ENCODE measurements at places on chromosomes 6 and 20.

DNA sequence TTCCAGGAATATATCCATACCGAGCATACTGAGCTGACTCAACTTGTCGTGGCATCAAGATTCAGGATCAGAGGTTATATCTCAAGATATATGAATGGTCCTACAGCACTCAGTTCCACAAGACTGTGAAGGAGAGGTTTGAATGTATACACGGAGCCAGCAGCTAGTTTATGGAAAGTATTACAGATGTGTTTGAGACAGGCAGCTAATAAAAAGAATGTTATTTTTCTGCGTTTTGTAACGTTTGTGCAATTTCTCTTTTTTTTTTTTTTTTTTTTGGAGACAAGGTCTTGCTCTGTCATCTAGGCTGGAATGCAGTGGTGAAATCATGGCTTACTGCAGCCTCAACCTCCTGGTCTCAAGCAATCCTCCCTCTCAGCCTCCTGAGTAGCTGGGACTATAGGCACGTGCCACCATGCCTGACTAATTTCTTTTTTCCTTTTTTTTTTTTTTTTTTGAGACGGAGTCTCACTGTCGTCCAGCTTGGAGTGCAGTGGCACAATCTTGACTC is 3.4 kb upstream of the FAM110A start:
- DNase-seq, result no peak

- no peak for DNase-seq
Observed at GRCh38 chr6:99485395-99485773, 29.8 kb downstream of the USP45 start.

DNA sequence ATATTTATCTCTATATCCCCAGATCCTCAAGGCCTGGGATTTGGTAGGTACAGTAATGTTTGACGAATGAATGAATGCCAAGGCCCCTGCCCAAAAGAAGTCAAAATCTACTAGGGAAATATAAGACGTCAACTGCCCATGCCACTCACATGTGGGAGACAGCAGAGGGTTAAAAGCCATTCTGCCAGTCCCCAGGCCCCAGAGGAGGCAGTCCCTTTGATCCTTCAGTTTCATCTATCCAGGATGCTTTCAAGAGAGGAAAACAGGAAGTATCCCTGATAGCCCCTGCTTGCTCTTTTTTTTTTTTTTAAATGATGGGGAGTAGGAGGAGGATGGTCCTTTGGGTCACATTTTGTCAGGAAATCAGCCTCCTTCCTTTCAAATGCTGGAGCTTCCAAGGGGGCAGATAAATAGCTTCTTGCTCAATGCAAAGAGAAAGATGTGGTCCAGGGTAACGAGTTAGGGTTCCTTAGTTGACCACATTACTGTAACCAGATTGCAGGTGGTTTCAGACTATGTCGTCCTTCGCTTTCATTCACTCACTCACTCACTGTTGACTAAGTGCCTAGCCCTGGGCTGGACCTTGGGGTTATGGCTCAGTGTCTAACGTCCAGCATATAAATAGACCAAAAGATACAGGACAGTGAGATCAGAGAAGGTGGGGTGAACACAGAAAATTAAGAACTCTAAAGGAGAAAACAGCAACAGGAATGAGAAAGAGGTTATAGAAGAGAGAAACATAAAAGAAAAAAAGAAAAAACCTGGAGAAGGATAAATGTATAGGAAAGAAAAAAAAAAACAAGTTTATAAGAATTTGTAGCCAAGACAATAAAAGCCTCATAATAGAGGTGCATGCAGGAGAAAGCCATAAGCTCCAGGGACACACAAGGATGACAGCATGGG is 64.6 kb upstream of the PIM1 start:
- DNase-seq, result no peak

DNA sequence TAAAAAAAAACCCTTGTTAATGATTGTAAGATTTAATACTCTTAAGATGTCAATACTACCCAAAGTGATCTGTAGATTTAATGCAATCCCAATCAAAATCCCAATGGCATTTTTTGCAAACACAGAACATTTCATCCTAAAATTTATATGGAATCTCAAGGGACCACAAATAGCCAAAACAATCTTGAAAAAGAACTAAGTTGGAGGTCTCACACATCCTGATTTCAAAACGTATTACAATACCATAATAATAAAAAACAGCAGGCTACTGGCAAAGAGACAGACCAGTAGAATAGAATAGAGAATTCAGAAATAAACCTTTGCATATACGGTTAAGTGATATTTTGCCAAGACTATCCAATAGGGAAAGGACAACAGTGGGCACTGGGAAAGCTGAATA is 331.9 kb upstream of the JARID2 start:
- no peak for DNase-seq

GRCh38 chr6:106771822-106772221 is 142.4 kb downstream of the QRSL1 start:
- no peak for DNase-seq

DNA sequence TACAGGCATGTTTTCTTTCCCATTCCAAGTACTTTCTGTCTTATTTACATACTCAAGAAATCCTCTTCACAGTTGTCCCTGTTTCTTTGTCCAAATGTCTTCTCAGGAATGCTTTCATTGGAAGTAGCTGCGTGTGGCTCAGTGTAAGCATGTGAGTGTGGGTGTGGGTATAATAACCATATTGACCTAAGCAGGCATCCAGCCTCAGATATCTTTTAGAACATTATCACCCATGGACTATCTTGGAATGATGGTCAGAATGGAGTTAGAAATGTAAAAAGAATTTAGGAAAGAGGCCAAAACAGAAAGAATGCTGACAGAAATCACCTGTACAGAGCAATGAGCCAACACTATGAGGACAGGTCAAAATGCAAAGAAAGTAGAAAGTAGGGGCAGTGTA is 16.4 kb downstream of the VNN2 start:
- DNase-seq, result no peak

GRCh38 chr6:45933855-45934254 is 81.8 kb downstream of the CLIC5 start:
- no peak for DNase-seq

DNA sequence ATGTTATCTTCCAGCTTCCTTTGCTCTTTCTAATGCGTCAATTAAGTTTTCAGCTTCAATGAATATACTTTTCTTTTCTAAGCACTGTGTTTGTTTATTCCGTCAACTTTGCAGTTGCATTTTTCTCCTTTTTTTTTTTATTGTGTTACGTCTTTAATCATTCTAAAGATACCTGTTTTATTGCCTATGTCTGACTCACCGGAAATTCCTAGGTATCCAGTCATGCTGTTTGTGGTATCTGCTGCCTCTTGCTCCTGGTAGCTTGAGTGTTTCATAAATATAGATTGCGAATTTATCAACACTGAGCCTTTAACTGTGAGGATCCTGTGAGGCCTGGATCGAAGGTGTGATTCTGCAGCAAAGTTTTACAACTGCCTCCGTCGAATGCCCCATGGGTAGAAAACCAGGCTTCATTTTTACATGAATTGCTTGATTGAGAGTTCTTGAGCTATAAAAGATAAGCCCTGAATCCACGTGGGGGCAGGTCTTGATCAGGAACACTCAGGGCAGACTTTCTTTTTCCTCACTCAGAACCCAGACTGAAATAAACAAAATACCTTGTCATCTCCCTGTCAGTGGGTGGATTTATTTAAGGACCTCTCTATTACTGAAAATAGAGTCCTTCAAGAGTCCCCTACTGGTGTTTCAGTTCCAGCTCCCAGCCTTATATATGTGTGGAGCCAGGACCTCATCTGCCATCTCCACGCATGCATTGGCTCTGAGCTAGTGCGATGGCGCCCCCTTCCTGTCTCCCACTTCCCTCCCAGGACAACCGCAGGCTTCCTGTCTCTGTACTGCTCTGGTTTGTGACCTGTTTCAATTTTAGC is 60.1 kb upstream of the LRRC1 start:
- DNase-seq, result no peak

- no peak for DNase-seq
Observed at GRCh38 chr6:163708466-163708865, 293.9 kb downstream of the QKI start.

DNA sequence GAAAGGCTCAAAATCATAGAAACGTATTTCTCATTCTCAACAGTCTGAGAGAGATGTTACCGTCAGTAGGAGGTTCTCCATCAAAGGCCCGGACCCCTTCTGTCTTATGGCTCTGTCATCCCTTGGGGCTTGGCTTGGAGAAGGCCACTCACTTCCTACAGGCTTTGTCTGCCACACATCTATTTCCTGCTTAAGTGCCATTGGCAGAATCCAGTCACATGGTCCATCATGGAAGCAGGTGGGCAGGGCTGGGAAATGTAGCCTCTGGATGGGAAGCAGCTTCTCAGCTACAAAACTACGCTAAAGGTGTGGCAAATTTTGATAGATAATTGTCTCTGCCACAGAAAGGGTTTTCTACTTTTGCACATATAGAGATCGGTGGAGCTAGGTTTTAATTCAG is 12.6 kb upstream of the ZFP64 start:
- DNase-seq, result no peak

DNA sequence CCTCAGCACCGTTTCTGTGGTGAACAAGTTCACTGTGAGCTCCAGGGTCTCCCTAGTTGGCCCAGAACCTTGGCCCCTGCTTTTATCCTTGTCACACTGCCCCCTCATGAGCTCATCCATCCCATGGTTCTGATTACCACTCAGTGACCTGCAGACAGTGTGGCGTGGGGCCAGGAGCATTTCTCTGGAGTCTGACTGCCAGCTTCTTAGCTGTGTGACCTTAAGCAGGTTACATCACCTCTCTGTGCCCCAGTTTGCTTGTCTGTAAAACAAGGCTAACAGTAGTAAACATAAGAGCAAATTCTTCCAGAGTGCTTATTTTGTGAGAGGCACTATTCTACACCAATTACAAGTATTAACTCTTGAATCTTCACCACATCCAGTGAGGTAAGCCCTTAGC is 14.8 kb upstream of the MDGA1 start:
- no peak for DNase-seq

- no peak for DNase-seq
Observed at GRCh38 chr6:14758421-14759081, 487.3 kb upstream of the JARID2 start.

GRCh38 chr20:59183751-59184150 is 20.1 kb downstream of the ZNF831 start:
- DNase-seq, result no peak

GRCh38 chr20:39986173-39986904 is 702.7 kb downstream of the MAFB start:
- DNase-seq, result no peak

DNA sequence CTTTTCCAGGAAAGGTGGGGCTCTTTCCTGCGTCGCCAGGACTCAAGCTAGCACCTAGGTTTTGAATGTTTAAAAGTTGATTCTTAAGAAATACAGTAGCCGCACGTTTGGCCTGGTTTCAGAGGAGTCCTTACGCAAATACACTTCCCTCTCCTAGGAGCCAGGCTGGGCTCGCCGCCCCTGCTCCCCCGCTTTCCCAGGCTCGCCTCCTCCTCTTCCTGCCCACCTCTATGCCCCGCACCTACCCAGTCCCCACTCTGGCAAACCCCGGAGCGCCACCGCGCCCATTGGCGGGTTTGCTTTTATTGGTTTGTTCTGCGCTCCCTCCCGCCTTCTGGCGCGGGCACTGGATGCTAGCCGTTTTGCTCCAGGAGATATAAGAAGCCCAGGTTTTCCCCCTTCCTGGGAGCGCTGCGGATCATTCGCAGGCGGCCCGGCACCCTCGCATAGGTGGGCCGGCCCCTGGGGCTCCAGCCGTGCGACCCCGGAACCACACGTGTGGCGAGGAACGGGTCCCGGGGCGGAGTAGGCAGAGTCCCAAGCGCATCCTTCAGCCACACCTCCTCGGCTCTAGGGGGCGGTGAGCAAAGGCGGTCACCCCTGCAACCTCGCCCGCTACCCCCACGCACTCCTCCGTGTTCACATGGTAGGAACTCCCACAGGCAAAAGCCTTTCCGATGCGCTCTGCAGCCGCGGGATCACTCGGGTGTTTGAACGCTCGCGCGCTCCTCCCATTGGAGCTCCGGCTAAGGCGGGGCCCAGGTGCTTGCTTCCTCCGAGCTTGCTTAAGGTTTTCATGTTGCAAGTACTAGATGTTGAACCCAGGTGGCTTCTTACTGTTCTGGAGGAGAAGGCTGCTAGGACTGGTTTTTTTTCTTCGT is 119.0 kb downstream of the RTN4IP1 start:
- no peak for DNase-seq

- DNase-seq, result no peak
Observed at GRCh38 chr6:33957131-33957891, 153.5 kb upstream of the MLN start.

DNA sequence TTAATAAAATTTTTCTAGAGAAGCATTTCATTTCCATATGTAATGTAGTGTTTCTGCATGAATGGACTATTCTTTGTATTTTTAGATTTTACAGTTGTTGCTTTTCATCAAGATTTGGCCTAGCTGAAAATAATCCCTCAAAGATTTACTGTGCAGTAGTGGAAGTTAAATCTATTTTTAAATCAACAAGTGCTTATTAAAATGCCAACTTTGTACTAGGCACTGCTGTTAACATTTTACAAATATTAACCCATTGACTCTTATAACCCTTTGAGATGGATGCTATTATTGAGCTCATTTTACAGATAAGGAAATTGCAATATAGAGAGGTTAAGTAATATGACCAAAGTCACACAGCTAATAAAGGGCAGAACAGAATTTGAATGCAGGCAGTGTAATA is 274.5 kb downstream of the NKAIN2 start:
- DNase-seq, result no peak

DNA sequence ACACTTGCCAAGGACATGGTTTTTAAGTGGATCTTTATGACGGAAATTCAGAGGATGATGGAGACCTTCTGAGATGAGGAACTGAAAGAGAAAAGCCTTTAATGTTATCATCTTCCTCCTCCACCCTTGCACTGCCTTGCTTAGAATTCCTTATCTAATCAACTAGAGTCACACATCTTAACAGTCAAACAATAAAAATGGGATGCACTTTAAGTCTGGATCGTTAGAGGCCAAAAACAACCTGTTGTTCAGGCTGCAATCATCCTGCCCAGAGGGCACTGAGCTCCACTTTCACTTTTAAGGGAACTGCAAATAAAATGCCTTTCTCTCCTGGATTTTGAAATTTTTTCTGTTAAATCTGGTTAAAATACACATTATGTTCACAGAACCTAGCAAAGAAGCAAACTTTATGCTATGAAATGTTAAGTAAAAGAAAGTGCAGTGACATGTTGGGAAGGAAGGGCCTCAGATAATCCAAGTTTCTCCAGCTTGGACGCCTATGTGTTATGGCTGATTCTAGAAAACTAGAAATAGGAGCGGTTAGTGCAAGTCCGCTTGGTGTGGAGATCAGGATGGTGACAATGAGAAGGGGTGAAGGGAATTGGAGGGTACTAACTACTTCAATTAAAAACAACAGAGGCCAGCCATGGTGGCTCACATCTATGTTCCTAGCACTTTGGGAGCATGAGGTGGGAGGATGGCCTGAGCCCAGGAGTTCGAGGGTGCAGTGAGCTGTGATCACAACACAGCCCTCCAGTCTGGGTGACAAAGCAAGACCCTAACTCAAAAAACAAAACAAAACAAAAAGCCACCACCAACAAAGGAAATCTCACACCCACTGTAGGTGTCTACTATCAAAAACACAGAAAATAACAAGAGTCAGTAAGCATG is 66.4 kb upstream of the KIF13A start:
- DNase-seq, result no peak

GRCh38 chr6:90343576-90343975 is 46.9 kb upstream of the BACH2 start:
- DNase-seq, result no peak

GRCh38 chr6:125821825-125822281 is 31.1 kb downstream of the NCOA7 start:
- DNase-seq, result no peak

- no peak for DNase-seq
Observed at GRCh38 chr6:170485159-170485558, 67.9 kb downstream of the PSMB1 start.

GRCh38 chr6:37209461-37210205 is 39.7 kb downstream of the PIM1 start:
- no peak for DNase-seq
